ENCODE measurements at places on chromosomes 16 and 17.
A peak's percentile ranks its signal among the peaks of the same experiment; 100 is the strongest.

DNA sequence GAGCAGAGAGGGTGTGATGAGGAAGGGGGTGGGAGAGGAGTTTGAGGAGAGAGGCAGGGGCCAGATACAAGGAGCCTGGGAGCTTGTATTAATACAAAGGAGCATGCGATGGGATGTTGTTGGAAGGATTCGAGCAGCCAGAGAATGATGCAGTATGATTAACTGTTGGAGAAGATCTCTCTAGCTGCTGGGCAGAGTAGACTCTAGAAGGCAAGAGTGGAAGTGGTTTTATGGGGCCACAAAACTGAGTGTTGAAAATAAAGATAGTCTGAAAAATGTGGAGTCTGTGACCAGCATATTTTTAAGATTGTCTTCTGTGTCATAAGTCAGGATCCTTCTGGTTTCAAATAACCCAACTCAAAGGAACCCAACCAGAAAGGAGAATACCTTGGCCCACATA is 98.3 kb downstream of the MSI2 start:
- DNase-seq, result no peak

DNA sequence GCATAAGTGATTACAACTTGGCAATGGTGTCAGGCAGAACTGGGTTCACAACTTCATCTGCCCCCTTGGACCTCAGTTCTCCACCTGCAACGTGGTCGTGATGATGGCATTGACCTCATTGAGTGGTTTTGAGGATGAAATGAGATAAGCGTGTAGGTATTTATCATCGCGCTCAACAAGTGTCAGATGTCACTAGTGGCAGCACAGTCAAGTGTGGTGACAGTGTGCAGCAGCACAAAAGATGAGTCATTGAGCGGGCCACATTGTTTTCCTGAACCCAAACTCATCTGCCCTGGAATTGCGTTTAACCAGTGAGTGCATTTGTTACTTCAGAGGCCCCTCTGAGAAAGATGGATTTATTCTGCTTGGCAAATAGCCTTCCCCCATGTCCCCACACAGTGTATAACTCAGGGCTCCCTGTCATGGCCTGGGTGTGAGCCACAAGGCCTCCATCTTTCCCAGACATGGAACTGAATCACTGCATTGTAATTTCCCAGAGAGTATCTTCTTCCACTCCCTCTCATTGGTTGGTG is 20.9 kb downstream of the IRX3 start:
- DNase-seq, result no peak

- DNase-seq, result peak; percentile 41
Measured at GRCh38 chr17:73224237-73224636, 31.4 kb downstream of the COG1 start.

GRCh38 chr16:89094252-89094879 is 714 bp downstream of the ACSF3 start:
- DNase-seq, result peak; percentile 37

- no peak for DNase-seq
Measured at GRCh38 chr16:10065019-10065418, 117.2 kb downstream of the GRIN2A start.

DNA sequence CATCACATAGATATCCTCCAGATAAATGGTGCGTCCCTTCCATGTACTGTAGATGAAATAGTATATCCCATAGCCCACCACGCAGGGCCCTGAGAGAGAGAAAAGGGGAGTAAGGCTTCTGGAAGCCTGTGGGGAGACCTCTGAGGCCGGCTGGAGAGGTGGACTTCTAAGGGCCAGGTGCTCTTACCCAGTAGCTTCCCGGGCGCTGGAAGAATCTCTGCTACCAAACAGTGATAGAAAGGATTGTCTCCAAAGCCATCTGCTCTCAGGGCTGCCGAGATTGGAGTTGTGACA is 718 bp downstream of the SAT2 start:
- DNase-seq, result no peak

DNA sequence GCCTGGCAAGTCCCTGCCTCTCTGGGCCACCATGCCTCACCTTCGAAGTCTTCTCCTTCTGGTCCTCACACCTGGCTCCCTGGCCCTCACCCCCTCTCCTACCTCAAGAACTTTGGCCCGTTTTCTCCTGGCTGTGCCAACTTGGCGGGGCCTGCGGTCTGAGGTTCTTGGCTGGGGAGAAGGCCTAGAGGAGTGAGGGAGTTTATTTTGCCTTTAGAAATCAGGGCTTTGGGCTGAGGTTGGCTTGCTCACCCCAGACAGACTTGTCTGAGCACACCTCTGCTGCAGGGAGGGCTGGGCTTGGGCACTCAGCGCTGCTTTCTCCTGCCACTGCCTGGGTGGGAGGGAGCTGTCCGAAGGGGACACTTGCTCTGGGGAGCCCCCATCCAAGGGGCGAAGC is 23.3 kb upstream of the TAC4 start:
- no peak for DNase-seq

DNA sequence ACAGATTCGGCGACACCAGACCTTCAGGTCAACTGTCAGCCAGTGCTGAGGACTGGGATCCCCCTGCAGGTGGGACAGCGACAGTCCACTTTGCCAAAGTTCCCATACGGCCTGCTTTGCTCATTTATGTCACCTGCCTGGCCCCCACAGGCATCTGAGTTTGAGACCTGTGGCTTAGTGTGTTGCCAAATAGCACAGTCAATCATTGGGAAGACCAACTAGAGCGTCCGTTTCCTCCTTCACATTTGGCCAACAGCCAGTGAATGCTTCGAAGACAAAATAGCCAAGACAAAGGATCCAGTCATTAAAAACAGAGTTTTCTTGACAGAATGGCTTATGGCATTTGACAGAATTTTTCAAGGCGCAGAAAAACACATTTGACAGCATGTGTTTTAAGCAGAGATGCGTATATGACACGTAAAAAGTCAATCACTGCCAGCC is 113.8 kb downstream of the ABCC12 start:
- DNase-seq, result no peak

DNA sequence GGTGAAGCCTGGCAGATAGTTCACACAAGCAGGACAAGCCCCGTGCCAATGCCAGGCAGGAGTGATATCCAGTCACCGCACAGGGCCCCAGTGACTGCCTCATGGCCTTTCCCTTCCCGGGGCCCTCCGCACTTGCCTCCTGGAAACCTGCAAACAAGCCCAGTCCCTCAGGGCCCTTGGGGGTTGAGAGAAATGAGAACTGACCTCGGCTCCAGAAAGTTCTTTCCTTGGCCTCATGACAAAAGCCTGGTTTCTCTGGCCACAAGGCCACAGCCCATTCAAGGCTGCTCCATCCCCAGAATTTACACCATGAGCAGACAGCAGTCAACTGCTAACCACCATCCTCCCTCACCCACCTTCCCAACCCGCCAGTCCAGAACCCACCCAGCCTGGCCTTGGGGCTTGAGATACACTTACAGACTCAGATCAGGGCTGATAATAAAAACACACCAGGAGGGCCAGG is 77.6 kb downstream of the CCDC182 start:
- no peak for DNase-seq

GRCh38 chr17:65514082-65514481 is 47.4 kb downstream of the AXIN2 start:
- DNase-seq, result peak; percentile 26

DNA sequence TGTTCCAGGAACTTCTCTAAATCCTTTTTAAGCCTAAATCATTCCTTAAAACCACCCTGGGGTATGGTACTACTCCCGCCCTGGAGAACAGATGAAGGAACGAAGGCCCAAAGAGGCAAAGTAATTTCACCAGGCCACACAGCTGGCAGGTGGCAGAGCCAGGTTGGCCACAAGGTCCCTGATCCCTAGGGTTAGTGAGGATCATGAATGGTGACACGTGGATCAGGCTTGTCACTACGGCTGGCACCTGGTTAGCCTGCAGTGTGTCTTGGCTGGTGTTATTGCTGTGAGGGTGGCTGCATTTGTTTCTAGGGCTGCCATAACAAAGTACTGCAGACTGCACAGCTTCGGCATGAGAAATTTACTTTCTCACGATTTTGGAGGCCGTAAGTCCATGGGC is 26.0 kb upstream of the ZNF423 start:
- no peak for DNase-seq

- DNase-seq, result peak; percentile 3
Measured at GRCh38 chr17:70987867-70988340, 818.6 kb downstream of the KCNJ2 start.

Measured in activated CD4-positive, alpha-beta T cell treated with anti-CD3 and anti-CD28 coated beads, Interleukin-10, Interleukin-2, amounts not matched to agents 100 ng/mL and 50 ng/mL, durations not matched to agents 16 hours and 8 hours (primary cell).